ENCODE measurements at places on chromosomes 2 and 18.

DNA sequence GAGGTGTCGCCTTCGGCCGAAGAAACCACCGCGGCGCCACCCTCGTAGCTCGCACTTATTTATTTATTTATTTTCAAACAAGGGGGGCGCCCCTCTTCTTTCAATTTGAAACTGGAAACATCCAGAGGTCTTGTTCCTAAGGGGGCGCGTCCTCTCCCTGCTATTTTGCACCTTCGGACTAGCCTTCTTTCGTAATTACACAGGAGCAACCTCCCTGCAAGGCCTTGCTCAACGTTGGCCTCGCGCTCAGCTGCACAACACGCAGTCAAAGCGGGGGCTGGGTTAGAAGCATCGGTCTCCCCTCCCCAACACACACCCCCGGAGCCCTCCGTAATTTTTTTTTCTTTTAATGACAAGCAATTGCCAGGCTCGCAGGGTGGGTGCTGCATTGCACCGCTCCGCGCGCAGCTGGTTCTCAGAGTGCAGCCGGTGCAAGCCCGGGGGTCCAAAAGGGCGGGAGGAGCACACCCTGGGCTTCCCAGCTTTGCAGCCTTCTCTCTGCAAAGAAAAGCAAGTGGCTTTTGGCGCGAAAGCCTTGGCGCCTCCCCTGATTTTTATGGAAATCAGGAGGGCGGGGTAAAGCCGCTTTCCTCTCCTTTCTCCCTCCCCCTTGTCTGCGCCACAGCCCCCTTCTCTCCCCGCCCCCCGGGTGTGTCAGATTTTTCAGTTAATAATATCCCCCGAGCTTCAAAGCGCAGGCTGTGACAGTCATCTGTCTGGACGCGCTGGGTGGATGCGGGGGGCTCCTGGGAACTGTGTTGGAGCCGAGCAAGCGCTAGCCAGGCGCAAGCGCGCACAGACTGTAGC is at the start of gene MYCN:
TSS of gene MYCN (plus strand) at position 697 of the 807 bp plus-strand sequence. CDS start 1,515 bp downstream, outside the sequence.
- no peak for DNase-seq

DNA sequence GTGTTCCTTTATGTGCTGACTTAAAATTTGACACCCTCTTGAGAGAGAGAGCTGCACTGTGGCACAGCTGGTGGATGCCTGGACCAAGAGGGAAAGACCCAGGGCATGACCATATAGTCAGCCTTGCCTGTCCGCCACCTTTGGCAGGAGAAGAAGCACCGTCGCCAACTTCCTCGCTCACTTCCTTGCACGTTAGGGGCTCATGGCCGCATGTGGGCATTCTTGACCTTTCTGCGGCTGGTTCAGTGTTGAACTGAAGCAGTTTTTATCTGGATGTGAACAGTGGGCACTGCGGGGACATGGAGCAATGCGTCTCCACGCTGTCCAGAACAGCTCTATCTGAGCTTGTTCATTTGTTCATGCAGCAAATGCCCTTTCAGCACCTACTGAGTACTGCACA is 66.9 kb downstream of the TRAPPC12 start:
- DNase-seq: peak; percentile 20

DNA sequence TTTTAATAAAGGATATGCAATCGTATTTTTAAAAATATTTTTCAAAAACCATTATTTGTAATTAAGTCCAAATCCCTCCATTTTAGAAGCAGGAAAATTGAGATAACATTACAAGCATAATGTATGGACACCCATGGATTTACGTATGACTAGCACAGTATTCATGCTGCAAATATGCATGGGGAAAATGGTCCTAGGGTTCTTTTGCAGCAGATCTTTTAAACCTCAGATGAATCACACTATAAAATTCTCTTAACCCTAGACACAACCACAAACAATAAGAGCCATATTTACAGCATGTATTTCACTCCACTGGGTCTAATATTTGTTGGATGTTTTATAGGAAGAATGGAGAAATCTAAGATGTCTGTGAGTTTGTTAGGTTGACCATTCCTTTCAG is 453.4 kb downstream of the TGIF1 start:
- DNase-seq: no peak

- no peak for DNase-seq
Measured at GRCh38 chr2:8086357-8086756, 595.5 kb upstream of the ID2 start.

DNA sequence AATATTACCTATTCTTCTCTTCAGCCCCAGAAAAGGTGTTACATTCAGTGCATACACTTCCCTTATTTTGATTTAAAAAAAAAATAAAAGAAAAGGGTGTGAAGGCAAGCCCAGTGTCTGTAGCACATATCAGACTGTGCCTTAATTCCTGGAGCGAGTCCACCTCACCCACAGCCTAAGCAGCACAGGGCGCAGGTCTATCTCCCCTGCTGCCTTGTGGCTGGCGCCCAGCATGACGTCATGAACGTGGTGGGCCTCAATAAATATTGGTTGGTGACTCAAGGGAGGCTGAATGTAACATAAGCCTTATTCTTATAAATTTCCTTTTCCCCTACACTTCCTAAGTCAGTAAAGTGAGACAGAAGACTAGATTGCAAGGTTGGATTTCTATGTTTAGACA is 26.4 kb downstream of the ST3GAL5 start:
- DNase-seq: no peak

DNA sequence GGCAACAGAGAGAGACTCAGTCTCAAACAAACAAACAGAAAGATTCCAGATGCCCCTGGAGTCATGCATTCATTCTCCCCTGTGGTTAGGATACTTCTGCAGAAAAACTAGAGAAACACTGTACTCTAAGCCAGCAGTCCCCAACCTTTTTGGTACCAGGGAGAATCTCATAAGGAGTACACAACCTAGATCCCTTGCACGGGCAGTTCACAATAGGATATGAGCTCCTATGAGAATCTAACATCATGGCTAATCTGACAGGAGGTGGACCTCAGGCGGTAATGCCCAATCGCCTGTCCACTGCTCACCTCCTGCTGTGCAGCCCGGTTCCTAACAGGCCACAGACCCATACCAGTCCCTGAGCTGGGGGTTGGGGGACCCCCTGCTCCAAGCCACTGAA is 18.3 kb downstream of the PSME4 start:
- DNase-seq: peak; percentile 14

GRCh38 chr2:127913808-127914457 is 28.2 kb upstream of the AMMECR1L start:
- no peak for DNase-seq

GRCh38 chr2:209937893-209938292 is 64.5 kb upstream of the RPE start:
- DNase-seq: no peak

Data from left lung (tissue), 14 donors.